Panc1 (cell line): ENCODE measurements at places on chromosomes 13 and 19. TPM values are rescaled to one million over a fixed set of nuclear protein-coding genes. Genes with fewer than 3 reads are reported as not detected.

Gene HSPBP1
- total RNA-seq = 84.2 TPM

Gene PSPN
- 1.6 TPM for total RNA-seq

- H3K36me3 ChIP-seq = no peaks in the 10 kb centered on the region
- 0 out of 2 replicates have a peak overlapping the region, but pooled peaks have one; percentile 9 for H3K4me3 ChIP-seq
- no peak overlapping the region for H3K27ac ChIP-seq
- peak; percentile 38 for DNase-seq
These were observed 8.2 kb upstream of the LATS2 start for GRCh38 chr13:21069561-21070004.

Gene ZNF765
- total RNA-seq = 15.3 TPM

DNA sequence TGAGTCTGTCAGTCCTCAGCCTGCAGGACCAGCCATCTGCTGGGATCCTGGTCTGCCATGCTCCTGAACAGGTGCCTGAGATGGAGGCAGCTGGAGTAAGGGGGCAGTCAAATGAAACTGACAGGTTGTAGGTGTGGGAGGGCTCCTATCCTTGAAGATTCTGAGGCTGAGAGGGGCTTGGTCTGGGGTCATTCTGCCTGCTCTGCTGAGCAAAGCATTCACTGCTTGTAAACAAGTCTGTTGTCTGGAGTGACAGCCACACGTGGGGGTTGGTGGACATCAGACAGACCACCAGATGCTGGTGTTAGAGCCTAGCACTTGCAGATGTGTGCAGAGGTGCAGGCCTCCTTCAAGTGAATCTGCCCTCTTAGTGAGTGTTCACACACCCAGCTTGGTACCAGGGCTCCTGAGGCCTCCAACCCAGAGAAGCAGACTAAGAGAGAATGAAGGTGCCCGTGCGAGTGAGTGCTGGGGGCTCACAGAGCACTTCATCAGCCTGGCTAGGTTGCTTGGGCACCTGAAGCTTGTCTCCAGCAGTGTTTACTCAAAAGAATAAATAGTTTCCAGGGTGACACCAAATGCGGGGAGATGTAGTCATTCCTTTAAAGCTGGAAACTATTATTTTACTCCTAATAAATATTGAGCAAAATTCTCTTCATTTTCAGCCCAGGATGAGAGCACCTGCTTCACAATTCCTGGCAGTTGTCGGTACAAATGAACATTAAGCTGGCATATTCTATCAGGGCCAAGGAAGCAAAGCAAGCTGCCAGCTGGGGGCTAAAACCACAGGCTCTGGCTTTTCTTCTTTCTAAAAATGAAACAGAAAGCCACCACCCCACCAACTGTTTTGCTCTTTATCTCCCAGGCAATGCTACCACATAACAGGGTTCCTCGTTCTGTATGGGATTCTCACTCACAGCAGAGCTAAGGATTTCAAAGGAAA, 82.3 kb downstream of the RNASEH2B start:
- H3K4me3 ChIP-seq = no peak overlapping the region
- H3K27me3 ChIP-seq = no peaks in the 10 kb centered on the region
- H3K36me3 ChIP-seq = no peaks in the 10 kb centered on the region
- H3K4me1 ChIP-seq = no peaks in the 10 kb centered on the region
- no peak for DNase-seq
- H3K27ac ChIP-seq = no peak overlapping the region

- H3K36me3 ChIP-seq = no peaks in the 10 kb centered on the region
- H3K4me3 ChIP-seq = no peak overlapping the region
- H3K27ac ChIP-seq = peak overlapping the region; percentile 79
- DNase-seq = no peak
- peaks cover 35% of the 10 kb centered on the region for H3K4me1 ChIP-seq
These were observed 73.8 kb downstream of the GADD45B start for GRCh38 chr19:2549701-2550191.

Gene COL5A3
- total RNA-seq = 0.18 TPM

DNA sequence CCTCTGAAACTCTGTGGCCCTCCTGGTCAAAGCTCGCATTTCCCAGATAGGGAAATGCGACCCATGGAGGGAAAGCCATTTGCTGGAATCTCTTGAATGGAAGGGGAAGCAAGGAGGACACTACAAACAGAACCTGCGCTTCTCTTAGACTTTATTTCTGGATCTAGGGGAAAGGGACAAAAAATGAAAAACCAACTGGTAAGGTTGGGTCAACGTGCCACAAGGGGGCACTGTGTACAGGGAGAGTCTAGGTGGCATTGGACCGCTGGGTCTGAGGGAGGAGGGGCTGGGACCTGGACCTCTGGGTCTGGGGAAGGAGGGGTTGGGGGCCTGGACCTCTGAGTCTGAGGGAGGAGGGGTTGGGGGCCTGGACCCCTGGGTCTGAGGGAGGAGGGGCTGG, 5.0 kb downstream of the KLK4 start:
- no peaks in the 10 kb centered on the region for H3K4me1 ChIP-seq
- no peak overlapping the region for H3K27ac ChIP-seq
- H3K36me3 ChIP-seq = no peaks in the 10 kb centered on the region
- no peaks in the 10 kb centered on the region; the same call in 1 of the 2 replicates for H3K27me3 ChIP-seq
- H3K4me3 ChIP-seq = no peak overlapping the region

DNA sequence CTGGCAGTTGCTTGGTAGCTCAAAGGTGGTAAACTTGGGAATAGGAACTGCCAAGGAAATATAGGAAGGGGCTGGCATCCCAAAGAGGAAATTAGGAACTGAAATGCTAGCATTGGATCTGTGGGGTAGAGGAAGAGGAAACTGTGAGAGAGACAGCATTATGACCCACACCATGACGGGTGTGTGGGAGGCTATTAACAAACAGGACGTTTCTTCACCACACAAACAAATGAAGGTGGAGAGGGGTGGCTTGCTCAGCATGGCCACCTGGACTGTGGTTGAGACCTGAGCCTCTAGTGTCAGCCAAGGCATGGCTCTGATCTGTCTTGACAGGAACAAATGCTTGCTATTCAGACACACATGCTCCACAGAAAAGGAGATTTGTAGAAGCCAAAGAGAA, 178.2 kb downstream of the B3GLCT start:
- H3K27me3 ChIP-seq = no peaks in the 10 kb centered on the region
- no peaks in the 10 kb centered on the region for H3K4me1 ChIP-seq
- no peak for DNase-seq
- H3K4me3 ChIP-seq = no peak overlapping the region

Gene KLK15
- total RNA-seq = not detected

Gene ONECUT3
- total RNA-seq = 16.5 TPM

Gene SMAD9
- 2.4 TPM for total RNA-seq

- H3K27me3 ChIP-seq = no peaks in the 10 kb centered on the region
- no peak for DNase-seq
- H3K27ac ChIP-seq = no peak overlapping the region
- no peak overlapping the region for H3K4me3 ChIP-seq
These were observed 397.8 kb downstream of the FGF14 start for GRCh38 chr13:102003848-102004570.

DNA sequence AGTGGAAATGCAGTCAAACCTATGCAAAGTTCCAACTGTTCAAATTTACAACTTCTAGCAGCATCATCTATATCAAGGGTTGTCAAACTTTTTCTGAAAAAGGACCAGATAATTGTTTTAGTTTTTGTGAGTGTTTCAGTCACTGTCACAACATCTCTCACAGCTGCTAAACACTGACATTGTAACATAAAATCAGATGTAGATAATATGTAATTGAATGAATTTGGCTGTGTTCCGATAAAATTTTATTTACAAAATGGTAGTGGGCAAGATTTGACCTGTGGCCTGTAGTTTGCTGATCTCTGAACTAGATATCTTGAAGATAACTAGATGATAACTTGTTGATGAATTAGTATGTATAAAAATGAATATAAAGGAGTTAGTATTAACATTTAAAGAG, 1679.1 kb upstream of the PCDH20 start:
- H3K36me3 ChIP-seq = no peaks in the 10 kb centered on the region
- no peak overlapping the region for H3K27ac ChIP-seq
- H3K27me3 ChIP-seq = no peaks in the 10 kb centered on the region

DNA sequence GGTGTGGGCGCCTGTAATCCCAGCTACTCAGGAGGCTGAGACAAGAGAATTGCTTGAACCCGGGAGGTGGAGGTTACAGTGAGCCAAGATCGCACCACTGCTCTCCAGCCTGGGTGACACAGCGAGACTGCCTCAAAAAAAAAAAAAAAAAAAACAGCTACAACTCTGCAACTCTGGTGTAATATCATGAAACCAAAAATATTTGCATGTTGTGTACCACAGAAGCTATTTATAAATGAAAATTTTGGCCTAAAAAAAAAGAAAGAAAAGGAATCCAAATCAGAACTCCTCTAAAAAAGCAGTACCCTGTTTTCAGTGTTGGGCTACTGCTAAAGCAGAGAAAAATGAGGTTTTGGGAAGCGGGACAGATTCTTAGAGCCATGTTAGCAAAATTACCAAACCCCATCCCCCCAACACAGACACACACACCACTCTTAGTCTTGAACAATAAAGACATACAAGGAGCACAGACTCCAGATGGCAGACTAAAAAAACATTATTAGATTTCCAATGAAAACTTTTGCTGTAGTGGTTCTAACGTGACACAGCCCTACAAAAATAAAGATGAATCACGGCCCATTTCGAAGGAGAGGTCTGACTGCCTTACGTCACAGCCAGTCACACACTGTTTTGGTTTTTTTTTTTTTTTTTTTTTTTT, 51.5 kb downstream of the INSR start:
- DNase-seq = no peak
- no peak overlapping the region for H3K27ac ChIP-seq
- H3K4me3 ChIP-seq = no peak overlapping the region
- no peaks in the 10 kb centered on the region for H3K4me1 ChIP-seq

DNA sequence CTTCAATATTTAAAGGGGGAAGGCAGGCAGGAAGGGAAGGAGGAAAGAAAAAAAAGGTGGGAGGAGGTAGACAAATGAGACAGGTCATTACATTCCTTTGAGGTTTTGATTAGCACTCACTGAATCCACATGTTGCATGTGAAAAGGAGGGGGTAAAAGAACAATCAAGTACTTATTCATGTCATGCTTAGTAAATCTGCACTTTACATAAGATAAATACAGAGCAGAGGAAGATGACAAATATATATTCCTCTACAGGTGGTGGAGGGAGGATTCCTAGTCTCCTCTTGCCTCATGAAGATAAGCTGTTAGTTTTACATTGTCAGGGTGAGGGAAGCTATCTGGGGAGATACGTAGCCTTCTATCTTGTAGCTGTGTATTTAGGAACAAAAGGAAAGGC, 1645.4 kb upstream of the SPRY2 start:
- H3K27me3 ChIP-seq = no peaks in the 10 kb centered on the region
- H3K36me3 ChIP-seq = no peaks in the 10 kb centered on the region
- no peak overlapping the region for H3K27ac ChIP-seq

- peaks cover 3% of the 10 kb centered on the region; the same call in 1 of the 2 replicates for H3K27me3 ChIP-seq
- H3K36me3 ChIP-seq = no peaks in the 10 kb centered on the region
- H3K27ac ChIP-seq = no peak within 1 kb of the TSS
- no peaks in the 10 kb centered on the region; the same call in 1 of the 2 replicates for H3K4me1 ChIP-seq
These were observed at the start of gene IL17D for GRCh38 chr13:20702915-20703779. Gene IL17D (plus strand): TSS chr13:20703699. CDS start chr13:20704002, 303 bp downstream.

DNA sequence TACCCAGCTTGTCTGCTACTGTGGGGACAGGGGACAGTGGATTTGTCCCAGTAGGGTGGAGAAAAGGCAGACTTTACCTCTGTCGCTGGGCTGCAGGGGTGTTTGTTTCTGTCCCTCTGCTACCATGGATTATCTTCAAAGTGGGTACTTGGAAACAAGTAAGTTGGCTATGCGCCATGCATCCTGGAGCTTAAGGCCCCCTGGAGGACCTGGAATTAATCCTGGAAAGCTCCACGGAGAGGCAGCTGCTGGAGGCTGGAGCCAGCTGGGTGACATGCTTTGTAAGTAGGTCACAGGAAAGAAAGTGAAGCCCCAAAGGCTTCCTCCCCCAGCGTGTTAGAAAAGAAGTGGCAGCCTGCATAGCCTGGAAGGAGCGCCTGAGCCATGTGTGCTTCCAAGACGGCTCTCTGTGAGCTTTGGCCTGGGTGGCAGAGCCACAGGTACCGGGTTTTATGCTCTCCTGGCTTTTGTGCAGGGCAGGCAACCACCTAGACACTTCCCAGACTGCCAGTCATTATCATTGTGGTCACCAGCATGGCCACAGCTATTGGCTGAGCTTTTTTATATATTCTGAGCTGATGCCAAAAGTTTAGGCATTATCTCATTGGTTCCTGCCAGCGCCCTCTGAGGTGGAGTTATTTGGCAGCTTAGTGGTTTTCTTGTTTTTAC, 9.5 kb downstream of the B3GLCT start:
- H3K4me3 ChIP-seq = no peak overlapping the region
- peaks cover 18% of the 10 kb centered on the region for H3K4me1 ChIP-seq
- no peaks in the 10 kb centered on the region for H3K27me3 ChIP-seq
- DNase-seq = no peak

Gene LYPD3
- total RNA-seq = 0.46 TPM

DNA sequence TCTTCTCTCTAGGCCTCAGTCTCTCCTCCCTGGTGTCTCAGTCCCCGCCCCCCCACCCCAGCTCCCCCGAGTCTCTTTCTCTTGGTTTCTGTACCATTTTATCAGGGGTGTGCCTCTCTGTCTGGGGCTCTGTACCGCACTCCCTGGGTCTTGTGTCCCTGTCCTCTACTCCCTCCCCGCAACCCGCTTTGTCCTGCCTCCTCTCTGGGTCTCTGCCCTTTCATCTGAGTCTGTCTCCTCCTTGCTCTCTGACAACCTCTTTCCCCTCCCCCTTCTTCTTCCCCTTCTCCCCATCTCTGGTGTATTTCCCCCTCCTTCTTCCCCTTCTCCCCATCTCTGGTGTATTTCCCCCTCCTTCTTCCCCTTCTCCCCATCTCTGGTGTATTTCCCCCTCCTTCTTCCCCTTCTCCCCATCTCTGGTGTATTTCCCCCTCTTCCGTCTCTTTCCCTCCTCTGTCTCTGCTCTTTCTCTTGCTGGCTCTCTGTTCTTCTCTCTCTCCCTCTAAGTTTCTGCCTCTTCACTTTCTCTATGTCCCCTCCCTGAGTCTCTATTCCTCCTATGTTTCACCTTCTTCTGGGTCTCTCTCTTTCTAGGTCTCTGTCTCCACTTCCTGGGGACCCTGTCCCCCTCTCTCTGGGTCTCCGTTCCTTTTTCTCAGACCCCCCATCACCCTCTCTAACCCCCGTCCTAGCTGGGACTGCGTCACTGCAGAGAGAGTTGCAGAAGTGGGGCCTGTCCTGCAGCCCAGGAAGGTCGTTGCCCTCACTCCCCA, 2.2 kb upstream of the KCNC3 start:
- DNase-seq = no peak
- H3K4me1 ChIP-seq = peaks cover 12% of the 10 kb centered on the region
- H3K4me3 ChIP-seq = peak overlapping the region; percentile 49
- no peaks in the 10 kb centered on the region for H3K27me3 ChIP-seq
- peak overlapping the region; percentile 8; the same call in 1 of the 2 replicates for H3K27ac ChIP-seq
